ENCODE measurements at places on chromosomes 5 and 9.

- no peak for DNase-seq
These were observed 83.9 kb upstream of the NR5A1 start for GRCh38 chr9:124590889-124591641.

DNA sequence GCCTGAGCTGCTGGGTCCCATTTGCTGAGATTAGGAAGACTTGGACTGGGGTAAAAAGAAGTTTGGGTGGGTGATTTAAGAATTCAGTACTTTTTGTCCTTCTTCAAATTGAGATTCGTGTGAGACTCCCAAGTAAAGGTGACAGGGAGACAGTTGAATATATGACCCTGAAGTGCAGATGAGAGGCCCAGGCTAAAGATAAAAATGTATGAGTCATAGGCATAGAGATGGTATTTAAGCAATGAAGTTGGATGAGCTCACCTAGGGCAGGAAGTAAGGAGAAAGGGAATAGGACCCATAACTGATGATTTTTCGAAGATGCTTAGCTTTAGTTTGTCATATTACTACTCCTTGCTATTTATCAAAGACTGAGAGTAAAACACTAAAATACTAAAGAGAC is 255.9 kb upstream of the ADRA1B start:
- DNase-seq, result no peak

DNA sequence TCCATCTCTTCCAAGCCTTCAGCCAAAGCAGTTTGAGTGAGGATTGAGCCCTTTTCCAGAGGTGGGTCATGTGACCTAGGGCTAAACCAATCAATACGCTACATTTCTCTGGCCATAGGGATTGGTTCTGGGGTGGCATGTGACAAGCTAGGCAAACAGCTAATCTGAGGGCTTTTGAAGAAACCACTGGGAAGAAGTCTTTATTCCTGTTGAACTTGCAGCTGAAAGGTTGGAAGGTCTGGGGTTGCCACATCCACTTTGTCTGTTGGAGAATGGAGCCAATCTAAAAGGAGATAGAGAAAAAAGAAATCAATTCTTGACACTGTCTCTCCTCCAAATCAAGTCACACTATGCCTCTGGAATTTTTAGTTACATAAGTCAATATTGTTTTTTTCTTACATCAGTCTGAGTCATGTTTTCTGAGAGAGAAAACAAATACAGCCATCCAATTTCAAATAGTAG is 637.8 kb upstream of the WWC1 start:
- no peak for DNase-seq

- no peak for DNase-seq
These were observed 2.2 kb downstream of the DYNC2I2 start for GRCh38 chr9:128654481-128654880.

DNA sequence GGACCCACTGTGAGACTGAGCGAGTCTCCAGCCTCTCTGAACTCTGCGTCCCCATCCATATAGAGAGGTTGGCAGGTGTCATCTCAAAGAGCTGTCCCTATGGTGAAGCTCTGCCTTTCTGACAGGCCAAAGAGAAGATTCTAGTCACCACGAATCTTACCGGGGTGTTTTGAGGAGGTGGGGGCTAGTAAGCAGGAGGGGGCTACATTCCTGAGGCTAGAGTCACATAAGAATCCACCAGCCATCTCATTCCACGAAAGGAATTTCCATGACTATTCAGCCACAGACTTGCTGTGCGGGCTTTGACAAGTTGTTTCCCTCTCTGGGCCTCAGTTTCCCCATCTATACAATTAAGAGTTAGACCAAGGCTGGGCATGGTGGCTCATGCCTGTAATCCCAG is 16.3 kb downstream of the PDGFRB start:
- no peak for DNase-seq

GRCh38 chr5:119386596-119387344 is 31.0 kb downstream of the TNFAIP8 start:
- no peak for DNase-seq

DNA sequence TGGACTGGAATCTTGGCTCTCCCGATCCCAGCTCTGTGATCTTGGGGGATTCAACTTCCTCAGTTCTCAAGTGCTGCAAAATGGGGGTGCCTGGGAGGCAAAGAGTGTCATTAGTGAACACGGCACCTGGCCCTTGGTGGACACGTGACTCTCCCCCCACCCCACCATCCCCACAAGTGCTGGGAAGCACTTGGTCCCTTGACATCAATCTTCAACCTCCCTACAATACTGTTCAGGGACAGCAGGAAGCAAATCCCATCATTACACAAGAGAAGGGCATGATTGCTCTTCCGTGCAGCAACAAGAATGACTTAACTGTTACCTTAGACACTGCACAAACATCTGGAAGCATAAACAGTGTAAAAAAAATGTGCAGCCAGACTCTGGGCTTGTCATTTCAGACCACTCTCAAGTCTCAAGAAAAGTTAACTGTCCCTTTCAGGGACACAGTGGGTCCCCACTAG is 61.4 kb downstream of the PSMB7 start:
- DNase-seq, result no peak

DNA sequence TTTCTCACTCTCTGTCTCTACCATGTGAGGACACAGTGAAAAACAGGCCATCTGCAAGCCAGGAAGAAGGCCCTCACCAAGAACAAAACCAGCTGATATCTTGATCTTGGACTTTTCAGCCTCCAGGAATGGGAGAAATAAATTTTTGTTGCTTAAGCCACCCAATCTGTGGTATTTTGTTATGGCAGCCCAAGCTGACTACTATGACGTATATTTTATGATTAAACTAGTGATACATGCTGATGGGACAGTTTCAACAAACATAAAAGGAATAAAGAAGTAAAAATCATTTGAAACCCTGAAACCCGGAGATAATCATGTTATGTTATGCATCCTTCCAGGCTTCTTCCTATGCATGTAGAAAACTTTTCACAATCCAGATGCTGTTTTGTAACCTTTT is 71.5 kb upstream of the ERBIN start:
- DNase-seq, result no peak

DNA sequence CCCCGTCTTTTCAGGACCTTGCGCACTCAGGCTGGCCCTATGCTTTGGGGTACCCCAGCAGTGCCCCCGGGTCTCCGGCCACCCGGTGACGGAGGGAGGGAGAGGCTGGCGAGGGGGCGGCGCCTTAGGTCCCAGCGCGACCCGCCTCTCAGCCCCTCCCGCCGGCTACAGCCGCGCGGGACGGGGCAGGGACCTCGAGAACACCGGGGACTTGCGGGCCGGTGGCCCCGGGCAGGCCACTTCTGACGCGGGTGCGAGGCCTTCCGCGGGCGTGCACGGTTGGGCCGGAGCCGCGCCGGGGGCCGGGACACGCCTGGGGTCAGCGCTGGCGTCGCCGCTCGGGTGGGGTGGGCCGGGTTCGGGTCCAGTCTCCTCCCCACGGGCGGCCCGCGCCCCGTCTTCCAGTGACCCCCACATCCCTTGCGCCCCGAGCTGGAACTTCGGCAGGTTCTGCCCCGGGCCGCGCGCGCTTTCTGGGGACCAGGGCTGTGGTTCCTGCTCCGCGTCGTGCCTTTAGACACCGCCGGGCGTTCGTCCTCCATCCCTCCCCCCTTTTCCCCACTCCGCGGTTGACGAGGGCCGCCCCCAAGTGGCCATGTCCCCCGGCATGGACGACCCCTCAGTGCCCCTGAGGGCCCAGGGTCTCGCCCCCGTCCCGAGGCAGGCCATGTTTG is 3.8 kb upstream of the SQSTM1 start:
- DNase-seq, result no peak

- no peak for DNase-seq
These were observed 208.1 kb upstream of the PIK3R1 start for GRCh38 chr5:68007451-68007850.

GRCh38 chr9:136220017-136220729 is 15.2 kb upstream of the LHX3 start:
- DNase-seq, result peak; percentile 28

DNA sequence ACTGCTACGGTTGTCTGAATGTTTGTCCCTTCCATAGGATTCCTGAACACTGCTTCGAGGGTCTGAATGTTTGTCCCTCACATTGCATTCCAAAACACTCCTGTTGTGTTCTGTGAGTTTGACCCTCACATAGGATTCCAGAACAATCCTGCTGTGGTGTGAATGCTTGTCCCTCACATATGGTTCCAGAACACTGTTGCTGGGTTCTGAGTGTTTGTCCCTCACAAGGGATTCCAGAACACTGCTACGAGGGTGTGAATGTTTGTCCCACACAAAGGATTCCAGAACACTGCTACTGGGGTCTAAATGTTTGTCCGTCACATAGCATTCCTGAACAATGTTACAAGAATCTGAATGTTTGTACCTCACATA is 201.2 kb downstream of the FOXD4L6 start:
- no peak for DNase-seq
